HepG2 (cell line): ENCODE measurements at places on chromosomes 6 and 20.

DNA sequence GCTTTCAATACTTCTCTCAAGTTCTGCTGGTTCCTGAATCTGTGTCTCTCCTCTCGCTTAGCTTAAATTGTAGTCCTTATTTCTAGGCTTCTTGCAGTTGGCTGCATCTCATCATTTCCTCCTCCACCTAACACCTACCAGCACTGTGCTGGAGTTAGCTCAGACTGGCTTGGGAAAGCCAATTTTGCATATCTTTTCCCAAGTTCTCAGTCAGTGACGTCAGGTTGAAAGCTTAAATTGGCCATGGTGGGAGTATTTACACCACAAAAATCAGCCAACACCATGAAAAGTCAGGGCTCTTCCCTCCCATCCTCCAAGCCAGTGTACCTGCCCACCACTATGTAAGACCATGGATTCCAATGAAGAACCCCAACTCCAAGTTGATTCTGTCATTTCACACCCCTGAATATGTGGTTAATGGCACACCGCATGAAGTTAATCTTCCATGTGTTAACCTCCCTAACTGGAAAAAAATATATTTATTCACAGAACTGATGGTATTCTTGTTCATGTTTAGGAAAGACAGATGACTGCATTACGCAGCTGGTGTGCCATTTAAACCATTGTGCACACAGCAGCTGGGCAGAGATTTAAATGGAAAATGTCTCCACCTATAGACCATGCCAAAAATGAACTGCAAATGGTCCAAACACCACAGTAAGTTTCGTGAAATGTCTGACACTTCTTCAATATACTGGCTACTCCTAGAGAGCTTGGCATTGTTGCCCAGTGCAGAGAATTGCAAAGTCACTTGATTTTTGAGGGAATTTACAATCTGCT is 274.1 kb upstream of the MAP3K7 start:
- DNase-seq = peak; percentile 1

DNA sequence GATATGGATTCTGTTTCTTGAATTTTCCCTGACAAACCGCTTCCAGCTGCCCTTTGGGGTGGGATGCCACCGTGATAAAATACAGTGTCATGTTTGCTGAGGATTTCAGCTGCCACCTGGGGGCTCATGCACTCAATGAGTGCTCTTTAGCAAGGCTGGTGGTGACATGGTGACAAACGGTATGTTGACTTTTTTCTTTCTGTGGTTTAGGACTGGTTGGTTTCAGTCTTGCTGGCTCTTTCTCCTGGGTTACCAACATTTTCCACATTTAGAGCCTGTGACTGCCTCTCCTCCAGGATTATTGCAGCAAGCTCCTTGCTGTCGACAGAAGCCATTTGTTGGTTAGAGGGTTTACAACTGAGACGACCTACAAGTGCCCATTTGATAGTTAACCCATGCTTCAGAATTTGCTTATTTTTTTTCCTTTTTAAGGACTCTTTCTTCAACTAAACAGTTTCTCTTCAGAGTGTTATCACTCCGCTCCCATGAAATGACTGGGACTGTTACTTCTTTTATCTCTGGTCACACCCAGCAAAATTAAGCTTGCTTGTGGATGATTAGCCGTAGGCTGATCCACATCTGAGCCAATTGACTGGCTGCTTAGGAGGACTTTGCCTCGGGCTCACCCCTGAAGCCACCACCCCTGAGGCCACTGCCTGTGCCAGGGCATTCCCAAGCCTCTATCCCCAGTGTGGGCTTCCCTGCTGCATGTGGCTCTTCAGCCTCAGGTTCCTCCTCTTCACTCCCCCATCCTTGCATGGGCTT is 48.4 kb upstream of the CDYL start:
- peak; percentile 69 for DNase-seq

GRCh38 chr6:4460586-4461475 is 315.4 kb upstream of the CDYL start:
- no peak for DNase-seq

DNA sequence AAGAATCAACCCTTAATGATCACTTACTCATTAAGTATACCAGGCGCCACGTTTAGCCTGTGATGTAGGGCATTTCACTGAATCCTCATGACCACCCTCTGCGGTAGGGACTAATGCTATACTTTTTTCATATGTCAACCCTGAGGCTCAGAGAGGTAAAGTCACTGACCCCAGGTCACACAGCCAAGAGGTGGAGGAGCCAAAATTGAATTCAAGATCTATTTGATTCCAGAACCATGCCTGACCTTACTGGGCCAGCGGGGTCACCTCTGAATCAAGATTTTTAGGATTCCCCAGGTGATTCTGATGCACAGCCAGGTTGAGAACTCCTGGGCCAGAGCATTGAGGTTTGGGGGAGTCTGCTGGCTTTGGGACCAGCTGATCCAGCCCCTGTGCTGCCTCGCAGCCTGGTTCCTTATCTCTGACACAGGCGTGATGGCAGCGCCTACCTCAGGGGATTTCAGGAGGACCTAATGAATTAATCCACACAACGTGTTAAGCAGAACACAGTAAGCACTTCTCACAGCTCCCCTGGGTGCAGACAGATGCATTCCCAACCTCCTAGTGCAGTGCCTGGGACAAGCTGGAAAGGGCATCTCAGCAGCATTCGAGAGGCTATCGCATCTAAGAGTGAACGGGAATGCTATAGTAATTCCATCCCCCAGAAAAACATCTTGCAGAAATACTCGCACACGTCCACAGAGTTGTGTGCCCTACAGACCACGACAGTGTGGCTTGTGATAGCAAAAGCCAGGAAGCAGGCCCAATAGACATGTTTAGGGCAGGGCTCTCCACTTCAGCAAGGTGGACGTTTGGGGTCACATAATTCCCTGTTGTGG is 101.4 kb upstream of the PTPN1 start:
- no peak for DNase-seq

- DNase-seq = peak; percentile 74
These were observed 109.0 kb downstream of the TAF4 start for GRCh38 chr20:61956396-61957342.

GRCh38 chr6:113356139-113356538 is 501.0 kb upstream of the MARCKS start:
- peak; percentile 94 for DNase-seq

GRCh38 chr6:14549304-14549770 is 431.8 kb downstream of the CD83 start:
- no peak for DNase-seq

DNA sequence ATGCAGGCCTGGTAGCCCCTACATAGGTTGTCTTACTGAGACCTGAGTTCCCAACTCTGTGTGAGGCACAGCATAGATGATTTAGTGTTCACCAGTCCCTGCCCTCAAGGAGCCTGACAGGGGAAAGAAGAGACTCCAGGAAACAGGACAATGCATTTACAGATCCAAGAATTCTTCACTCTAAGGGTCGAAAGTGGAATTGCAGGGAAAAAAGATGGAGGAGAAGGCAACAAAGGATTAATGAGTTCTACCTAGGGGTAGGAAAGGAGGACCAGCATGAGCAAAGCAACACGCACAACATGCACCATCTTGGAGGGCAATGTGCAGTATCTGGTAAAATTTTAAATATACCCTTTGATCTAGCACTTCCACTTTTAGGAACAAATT is 5.9 kb downstream of the SPAG4 start:
- no peak for DNase-seq

- DNase-seq = no peak
These were observed 96.2 kb downstream of the PLCB1 start for GRCh38 chr20:8228315-8228714.

DNA sequence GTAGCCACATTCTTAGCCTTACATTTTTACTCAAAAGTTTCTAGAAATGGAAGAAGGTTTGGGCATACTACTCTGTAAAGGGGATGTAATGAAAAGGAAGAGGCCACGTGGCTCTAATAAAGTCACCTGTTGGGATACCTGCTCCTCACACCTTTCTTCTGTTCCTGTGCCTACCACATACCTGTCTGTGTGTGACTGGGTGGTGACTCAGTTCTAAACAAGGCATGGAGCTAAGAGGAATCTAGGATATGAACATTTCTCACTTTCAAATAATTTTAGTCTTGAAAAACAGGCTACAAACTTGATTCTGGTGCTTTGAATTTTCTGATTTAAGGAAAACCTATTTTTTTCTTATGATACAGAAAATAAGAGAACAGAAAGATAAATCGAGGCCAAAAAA is 363.6 kb downstream of the RFPL4B start:
- DNase-seq = no peak

- no peak for DNase-seq
These were observed 83.7 kb upstream of the PTCHD4 start for GRCh38 chr6:48194596-48195295.

- DNase-seq = no peak
These were observed 84.5 kb upstream of the QKI start for GRCh38 chr6:163329991-163330390.

GRCh38 chr6:33567836-33568235 is 12.2 kb downstream of the BAK1 start:
- no peak for DNase-seq
